ENCODE measurements at places on chromosomes 4 and X. TPM values are rescaled to one million over a fixed set of nuclear protein-coding genes. Genes with fewer than 3 reads are reported as not detected.
A peak's percentile ranks its signal among the peaks of the same experiment; 100 is the strongest.

- DNase-seq: peak; percentile 14
Measured at GRCh38 chr4:94758700-94759399, 1.1 kb downstream of the BMPR1B start.

GRCh38 chrX:13125188-13125587 lies 80.8 kb upstream of the FAM9C start:
- DNase-seq: no peak

GRCh38 chr4:61750810-61751209 lies 550.7 kb downstream of the ADGRL3 start:
- no peak for DNase-seq

- no peak for DNase-seq
Measured at GRCh38 chr4:35463251-35463952, 780.9 kb downstream of the ARAP2 start.

DNA sequence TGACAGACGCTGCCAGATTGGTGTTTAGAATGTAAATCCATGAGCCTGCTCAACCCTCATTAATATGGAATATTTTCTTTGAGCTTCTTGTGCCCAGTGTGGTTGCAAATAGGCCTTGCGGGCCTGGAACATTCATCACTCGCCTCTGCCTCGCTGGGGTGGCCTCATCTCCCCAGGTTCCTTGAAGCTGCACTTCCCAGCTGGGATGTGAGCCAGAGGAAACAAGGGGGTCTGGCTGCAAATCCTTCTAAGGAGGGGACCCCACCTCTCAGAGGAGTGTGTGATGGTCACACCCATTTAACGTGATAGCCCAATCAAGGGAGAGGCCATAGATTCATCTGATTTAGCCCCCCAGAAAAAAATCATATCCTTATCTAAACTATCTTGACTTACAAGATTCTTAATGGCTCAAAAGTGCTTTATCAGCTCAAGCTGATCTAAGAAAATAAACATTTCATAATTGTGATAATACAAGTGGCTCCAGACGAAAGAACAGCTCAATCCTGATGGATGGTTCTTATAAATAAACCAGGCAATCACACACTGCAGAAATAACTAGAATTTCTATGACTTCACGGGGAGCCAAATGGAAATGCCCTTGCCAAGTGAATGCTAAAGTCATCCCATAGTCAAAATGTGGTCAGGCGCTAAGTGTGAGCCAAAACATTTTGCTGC lies 189.9 kb downstream of the PTTG2 start:
- DNase-seq: no peak

- no peak for DNase-seq
Measured at GRCh38 chr4:3234171-3235029, 14.6 kb upstream of the MSANTD1 start.

DNA sequence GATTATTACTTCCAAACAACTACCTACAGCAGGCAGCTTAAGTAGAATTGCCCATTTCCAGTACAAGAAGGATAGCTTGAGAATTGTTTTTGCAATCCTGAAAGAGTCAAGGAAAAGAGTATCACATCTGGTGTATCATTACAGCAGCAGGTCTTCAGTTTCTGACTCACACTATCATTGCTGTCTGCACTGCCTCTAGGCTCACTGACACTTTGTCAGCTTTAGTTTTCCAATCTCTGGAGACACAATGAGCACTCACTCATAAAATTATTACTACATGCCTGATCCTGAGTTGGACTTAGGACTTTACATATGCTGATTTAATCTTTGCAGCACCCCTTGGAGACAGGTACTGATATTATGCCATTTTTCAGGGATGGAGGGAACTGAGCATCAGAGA lies 244.6 kb upstream of the BOD1L1 start:
- no peak for DNase-seq

AREG gene
- total RNA-seq: not detected

HSFX3 gene
- total RNA-seq: not detected

JCHAIN gene
- total RNA-seq: not detected

MANBA gene
- 18.4 TPM for total RNA-seq

Data from neural crest cell (in vitro differentiated cells).